ENCODE measurements at places on chromosomes 3 and 15.

GRCh38 chr3:155254445-155254844 lies 39.0 kb downstream of the STRIT1 start:
- DNase-seq = no peak

GRCh38 chr3:149145974-149146373 lies 16.5 kb downstream of the HPS3 start:
- DNase-seq = no peak

GRCh38 chr15:42147431-42147735 lies 9.1 kb downstream of the PLA2G4F start:
- DNase-seq = no peak

- no peak for DNase-seq
Measured at GRCh38 chr3:157789162-157789561, 285.9 kb upstream of the VEPH1 start.

- DNase-seq = no peak
Measured at GRCh38 chr15:39919411-39919747, 687 bp downstream of the GPR176 start.

DNA sequence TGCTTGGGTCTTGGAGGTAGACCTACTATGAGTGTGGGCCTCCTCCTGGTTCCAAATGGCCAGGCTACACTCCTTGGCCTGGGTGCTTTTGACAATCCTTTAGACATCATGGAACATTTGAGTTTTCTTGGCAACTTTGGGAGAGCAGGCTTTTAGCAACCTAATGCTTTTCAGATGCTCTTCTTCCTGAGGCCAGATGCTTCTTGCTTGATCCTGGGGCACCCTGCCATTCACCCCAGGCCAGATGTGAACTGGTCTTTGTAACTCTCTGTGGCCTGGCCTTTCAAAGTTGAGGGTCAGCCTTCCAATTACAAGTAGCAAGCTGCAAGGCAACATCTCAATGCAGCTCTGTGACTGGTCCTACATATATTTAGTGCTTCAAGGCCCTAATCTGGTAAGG lies 40.5 kb downstream of the RTP1 start:
- DNase-seq = no peak

DNA sequence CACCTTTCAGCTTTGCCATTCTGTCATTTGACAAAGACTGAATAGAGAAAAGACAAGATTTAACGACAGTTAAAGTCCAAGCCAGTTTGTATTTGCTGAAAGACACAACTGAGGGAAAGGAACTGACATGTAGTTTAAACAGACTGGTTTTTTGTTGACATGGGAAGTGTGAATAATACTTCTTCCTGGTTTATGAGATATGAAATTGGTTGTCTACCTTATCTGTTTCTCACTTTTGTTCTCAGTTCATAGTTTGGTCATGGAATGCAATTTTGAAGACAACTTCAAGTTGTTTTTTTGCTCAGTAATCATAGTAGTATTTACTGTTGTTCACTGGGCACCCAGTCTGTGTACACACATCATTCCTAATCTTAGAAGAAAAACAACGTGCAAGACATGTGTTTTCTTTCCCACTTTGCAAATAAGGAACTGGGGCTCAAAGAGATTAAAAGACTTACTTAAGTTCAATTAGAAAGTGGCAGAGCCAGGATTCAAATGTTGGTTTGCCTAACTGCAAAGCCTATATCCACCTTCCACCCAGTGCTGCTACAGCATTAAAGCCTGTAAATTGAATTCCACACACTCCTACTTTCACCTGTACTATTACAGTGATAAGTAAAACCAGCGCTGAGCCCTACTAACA lies 103.5 kb downstream of the LPP start:
- DNase-seq = no peak

GRCh38 chr15:74024687-74025086 lies 30.2 kb downstream of the PML start:
- DNase-seq = no peak

GRCh38 chr15:79431636-79432344 lies at the start of gene MINAR1:
Gene MINAR1 (plus strand): TSS chr15:79432336. CDS start chr15:79456148, 23,812 bp downstream.
- DNase-seq = no peak

GRCh38 chr3:194224471-194225417 lies 88.8 kb downstream of the HES1 start:
- peak; percentile 88 for DNase-seq

GRCh38 chr15:53918180-53919079 lies 59.8 kb upstream of the UNC13C start:
- DNase-seq = no peak

DNA sequence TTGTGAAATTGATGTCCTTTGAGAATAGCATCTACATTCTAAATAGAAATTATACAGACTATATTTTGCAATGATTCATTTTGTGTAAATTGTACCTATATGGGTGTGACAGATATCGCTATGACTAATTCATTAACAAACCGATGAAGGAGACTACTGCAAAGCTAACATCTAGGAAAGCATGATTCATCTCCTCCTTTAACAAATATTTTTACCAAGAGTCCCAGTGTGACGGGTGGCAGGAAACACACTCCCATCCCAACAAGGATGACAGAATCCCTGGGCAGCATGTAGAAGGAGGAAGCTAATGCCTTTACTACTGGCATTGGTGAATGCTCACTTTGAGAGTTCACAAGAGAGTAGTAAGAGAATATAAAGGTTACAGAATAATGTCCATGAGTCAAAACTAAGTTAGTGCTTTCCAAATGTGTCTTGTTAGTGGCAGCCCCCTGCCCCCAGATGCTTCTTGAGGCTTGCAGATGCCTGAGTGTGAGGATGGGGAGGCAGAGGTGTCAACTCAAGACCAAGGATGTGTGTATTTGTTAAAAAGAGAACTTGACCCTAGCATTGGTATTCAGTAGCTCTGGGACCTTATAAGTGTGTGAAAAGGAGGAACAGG lies 180.6 kb downstream of the FMN1 start:
- DNase-seq = peak; percentile 65

DNA sequence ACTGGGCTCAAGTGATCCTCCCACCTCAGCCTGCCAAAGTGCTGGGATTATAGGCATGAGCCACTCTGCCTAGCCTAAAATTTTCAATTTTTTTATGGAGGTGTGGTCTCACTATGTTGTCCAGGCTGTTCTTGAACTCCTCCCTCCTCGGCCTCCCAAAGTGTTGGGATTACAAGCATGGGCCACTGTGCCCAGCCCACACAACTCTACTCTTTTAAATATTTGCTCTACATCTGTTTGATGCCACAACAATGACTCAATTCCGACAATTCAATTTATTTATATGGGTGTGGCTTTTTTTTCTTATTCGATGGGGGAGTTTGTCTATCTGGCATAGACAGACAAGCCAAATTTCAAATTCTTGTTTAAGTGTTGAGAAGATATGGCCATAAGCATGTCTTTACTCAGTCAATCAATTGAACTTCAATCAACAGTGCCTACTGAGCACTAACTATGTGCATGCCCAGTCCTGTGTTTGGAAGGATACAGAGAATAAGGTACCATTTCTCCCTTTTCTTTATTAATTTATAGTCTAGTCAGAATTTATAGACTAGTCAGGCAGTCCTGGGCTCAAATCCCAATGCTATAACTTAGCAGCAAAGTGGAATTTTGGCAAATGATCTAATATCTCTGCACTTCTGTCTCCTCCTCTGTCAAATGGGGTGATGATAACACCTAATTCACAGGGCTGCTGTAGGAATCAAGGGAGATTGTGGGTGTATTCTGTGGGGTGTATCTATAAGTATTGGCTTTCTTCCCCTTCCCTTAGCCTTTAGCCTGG lies 54.6 kb upstream of the PIAS1 start:
- DNase-seq = no peak

GRCh38 chr3:126854666-126855065 lies 128.2 kb upstream of the PLXNA1 start:
- no peak for DNase-seq

Data from SW480 (cell line).